GM03348 (cell line): ENCODE measurements at places on chromosomes 2 and 18.
A peak's percentile ranks its signal among the peaks of the same experiment; 100 is the strongest.

DNA sequence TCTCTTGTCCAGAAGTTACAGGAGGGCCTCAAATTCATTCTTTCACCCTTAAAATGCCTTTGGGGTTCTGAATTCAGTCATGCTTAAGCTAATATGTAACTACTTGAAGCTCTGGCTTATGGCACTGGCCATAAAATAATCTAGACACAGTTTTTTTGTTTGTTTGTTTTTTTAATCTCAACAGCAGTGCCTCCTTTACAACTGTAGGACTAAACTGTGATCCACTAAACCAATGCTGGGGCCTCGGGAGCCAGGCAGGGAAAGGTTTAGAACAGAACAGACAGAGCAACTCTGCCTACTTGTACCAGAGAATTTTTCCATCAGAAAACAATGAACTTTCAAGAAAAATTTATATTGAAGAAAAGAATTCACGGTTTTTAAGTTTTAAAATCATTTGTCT is 1.7 kb downstream of the STAM2 start:
- no peak for DNase-seq

GRCh38 chr2:121099329-121100290 is 185.4 kb downstream of the TFCP2L1 start:
- peak; percentile 33 for DNase-seq

GRCh38 chr2:37191747-37192146 is 3.3 kb upstream of the SULT6B1 start:
- no peak for DNase-seq

- DNase-seq, result peak; percentile 68
These were observed 355.3 kb downstream of the INSIG2 start for GRCh38 chr2:118443596-118443995.
